Choroid plexus epithelial cell (primary cell): ENCODE measurements at places on chromosomes 2 and 18.
A peak's percentile ranks its signal among the peaks of the same experiment; 100 is the strongest.

DNA sequence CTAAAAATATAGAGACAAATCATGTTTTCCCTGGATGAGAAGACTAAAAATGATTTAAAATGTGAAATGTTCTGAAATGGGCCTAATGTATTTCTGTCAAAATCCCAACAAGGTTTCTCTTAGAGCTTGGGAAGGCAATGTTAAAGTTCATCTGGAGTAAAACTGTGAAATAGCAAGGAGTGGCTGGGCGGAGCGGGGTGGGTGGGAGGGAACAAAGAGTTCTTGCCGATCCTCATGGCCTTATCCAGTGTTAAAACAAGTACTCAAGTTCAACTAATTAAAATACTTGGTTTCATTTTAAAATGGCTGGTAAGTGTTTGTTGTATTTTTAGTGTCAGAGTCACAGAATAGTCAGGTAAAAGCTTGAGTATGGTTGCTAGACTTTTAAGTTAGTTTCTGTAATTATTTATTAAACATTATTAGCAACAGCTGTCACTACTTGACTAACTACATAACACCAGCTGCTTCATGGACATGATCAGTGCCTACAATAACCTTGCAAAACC is 87.3 kb downstream of the RTN4 start:
- DNase-seq: no peak

DNA sequence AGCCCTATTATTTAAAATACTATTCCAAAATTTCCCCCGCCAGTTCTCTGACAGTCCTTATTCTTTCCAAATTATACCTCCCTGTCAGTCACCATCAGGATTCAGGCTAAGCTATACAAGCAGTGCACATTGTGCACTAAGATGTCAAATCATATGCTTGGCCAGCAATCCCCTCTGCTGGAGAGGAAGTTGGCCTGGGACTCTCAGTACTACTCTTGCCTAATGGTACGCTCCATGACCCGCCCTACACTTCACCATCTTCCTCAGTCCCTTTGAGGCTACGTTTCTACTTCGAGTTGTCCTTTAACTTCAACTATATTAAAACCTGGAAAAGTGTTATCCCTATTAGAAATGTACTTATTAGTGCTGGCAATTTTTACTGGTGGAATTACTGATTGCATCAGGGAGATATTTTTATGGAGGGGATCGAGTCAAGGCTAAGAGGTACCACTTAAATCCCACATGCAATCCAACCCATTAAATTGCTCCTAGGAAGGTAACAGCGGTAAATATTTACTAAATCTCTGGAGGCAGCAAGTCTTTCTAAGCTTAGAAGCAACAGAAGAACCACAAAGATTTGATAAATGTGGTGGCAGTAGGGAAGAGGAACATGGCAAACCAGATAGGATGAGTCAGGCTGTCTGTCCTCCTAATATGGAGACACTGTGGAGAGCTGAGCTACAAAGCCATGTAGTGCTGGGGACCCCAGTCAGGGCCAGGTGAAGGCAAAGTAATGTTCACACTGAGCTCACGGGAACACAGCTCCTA is 2.7 kb downstream of the USP40 start:
- DNase-seq: no peak

DNA sequence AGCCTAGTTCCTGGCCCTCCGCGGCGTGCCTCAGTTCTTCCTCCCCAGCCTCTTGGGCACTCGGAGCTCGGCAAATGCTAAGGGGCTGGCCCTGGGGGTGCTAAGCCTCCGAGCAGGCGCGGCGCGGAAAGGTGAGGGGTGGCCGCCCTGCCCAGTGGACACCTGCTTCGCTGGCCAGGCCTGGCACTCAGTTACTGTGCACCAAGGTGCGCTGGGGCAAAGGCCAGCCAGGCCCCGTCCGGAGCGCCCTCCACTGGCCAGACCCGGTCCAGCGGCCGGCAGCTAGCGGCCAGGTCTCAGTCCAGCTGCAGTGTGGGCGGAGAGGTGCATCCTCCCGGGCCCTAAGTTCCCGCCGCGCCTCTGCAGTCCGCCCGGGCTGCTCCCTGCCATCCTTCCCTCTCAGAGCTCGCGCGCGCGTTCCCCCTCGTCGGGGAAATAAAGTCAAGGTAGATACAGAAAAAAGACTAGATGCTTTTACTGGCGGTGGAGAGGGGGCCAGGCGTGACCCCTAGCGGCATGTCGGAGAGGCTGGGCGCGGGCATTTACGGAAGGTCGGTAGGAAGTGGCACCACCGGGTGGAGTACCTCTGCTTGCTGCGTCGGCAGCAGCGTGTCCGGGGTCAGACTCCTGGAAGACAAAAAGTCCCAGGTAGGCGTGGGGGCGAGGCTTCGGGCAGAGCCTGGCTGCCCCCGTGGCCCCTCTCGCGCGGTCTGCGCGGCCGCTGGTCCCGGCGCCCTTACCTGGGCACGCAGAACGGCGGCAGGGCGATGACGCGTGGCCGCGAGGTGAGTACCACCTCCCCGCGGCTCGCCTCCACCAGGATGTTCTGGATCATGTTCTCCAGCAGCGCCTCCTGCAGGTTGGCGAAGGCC is 9.4 kb upstream of the CRYBA2 start:
- peak; percentile 21 for DNase-seq

- no peak for DNase-seq
These were observed 10.5 kb upstream of the TMEM177 start for GRCh38 chr2:119668546-119668945.

DNA sequence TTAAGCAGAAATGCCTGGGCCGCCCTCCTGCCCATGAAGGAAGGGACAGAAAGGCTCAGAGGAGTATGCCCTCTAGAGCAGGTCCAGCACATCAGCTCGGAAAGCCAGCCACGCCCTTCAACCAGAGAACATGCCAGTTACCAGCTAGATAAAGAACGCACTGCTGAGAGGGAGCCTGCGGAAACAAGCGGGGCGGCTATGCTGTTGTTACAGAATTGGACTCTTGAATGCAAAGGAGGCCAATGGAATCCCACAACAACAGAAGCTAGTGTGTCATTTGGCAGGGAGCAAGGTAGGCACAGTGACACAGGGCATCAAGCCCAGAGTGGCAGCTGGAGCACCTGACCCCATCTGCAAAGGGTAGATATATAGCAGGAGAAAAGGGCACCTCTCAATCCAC is 242.9 kb upstream of the ID2 start:
- no peak for DNase-seq

DNA sequence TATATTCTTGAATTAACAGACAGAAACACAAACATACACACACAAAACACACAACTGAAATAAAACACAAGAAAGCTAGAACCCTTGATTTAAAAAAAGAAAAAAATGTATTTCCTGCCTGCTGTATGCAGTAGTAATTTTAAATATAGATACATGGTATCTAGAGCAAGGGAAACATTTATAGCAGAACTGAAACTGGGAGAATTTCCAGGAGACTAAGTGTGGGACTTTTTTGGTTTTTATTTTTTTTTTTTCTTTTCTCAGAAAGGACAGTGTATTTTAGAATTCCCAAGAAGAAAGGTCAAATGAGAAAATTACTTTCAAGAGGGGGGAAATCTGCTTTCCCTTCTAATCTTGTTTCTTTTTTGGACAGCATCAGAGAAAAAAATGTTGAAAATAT is 558.9 kb upstream of the PKDCC start:
- DNase-seq: no peak

DNA sequence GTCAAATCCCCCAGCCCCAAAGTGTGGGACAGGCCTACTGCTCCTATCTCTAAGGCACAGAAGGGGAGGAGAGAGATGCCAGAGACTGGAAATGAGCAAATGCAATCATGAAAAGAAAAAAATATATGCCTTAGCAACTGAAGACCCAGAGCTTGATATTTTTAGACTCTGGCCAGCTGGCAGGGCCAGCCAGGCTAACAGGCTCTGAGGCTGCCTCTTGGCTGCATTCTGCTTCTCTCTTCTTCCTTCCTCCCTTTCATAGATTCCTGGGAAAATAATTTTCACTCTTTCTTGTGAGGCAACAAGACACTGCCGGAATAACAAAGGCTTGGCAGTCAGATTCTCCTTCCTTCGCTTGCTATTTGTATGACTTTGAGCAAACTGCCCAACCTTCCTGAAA is 209.1 kb downstream of the RAD51AP2 start:
- DNase-seq: no peak

DNA sequence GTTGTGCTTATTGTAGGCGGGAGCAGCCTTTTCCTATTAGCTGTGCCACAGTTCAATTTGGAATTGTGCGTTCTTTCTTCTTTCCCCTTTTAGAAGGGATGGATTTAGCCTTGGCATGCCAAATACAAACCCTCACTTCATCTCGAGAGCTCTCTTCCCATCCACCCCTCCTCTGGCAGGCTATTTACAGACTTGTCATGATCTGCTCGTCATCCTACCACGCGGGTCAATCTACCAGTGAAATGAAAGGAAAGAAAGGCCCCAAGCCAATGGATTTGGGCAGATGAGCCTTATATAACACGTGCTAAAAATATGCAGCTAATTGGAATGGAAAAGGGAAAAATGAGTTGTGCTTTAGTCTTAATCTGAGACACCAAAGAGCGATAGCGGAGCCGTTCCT is 277.5 kb downstream of the PRKCE start:
- DNase-seq: no peak
